ENCODE measurements at places on chromosomes 2 and 18.

DNA sequence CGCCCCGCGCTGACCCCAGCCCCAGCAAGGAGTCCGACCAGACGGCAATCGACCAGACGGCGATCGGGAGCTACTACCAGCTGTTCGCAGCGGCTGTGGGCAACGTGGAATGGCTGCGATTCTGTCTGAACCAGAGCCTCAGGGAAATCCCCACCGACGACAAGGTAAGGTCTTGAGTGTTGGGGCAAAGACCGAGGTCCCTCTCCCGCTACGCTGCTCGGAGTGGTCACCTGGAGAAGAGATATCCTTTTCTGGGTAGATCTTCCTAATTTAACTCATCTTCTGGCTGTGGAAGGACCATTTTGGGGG, 704 bp downstream of the ANKRD53 start:
- no peak for DNase-seq

DNA sequence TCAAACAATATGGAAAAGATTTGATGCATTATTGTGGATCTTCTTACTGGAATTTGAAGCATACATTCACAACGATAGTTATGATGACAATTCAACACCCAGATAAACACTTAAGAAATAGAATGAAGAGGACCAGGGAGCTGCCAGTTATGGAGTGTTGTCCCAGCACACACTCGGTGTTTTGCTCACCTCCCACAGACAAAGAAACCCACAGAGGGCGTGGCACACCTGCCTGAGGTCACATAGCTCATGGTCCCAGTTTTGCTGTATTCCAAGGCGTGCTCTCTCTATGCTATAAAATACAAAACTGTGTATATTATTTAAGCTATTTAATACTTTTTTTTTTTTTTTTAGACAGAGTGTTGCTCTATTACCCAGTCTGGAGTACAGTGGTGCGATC, 31.1 kb downstream of the EFR3B start:
- DNase-seq, result no peak

- no peak for DNase-seq
These were observed 84.2 kb downstream of the SLC4A10 start for GRCh38 chr2:161708350-161708975.

DNA sequence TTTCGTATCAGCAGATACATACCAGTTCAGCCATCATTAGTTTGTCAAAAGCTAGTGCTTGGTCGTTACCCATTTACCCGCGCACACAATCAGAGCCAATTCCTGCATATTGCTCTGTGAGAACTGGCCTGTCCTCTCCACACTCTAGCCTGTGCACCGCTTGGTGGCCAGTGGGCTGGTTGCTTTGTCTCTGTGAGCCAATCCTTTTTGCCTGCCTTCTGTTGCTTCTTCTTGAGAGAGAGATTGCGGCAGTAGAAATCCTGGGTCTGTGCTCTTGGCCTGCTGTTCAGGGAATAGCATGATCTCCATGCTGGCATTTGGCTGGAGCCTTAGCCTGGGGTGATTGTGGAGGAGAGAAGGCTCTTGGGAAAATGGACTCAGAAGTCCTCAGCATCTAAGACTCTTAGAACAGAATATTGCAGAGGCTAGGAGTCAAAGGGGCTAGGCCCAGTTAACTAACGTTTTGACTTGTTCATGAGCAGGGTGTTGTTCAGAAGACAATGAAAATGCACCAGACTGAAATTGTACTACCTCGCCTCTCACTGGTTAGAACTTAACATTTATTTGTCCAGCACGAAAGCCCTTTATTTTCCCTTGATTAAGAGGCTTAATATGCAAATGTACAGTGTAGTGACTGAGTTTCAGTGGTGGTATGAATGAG, 37.1 kb downstream of the MAP4K4 start:
- no peak for DNase-seq

- no peak for DNase-seq
These were observed 279.2 kb downstream of the ALPK2 start for GRCh38 chr18:58349650-58350049.

GRCh38 chr18:74389991-74390390, 67.1 kb downstream of the DIPK1C start:
- no peak for DNase-seq

DNA sequence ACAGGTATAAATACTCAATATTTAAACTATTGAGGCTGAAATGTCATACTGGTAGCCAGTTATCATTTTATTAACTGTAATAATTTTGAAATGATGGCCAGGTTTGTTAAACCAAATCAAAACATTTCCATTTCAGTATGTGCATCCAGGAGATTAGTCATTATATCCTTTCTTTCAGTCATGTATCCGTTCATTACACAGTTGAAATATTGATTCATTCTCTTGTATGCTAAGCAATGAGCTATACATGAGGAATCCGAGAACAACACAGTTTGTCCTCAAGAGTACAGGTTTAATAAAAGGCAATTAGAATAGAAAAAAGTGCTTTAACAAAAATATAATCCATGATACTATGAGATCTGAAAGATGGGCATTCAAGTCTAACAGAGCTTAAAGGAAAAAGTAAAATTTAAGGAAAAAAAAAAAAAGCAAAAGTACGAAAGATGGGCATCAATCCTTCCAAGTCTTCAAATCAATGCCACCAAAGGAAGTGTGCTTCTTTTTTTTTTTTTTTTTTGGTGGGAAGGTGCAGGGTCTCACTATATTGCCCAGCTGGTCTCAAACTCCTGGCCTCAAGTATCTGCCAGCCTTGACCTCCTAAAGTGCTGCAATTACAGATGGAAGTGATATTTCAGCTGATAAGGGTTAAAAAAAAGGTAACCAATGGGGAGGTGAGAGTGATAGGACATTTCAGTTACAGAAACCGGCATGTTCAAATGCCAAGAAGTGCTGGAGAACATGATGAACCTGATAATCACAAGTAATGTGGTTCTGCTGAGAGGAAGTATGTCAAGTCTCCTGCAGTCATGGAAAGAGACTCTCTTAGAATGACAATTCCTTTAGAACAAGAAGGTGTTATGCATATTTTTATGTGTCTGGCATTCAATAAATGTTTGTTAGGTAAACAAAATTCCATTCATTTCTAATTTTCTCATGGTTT, 35.8 kb downstream of the PUM2 start:
- DNase-seq, result no peak

DNA sequence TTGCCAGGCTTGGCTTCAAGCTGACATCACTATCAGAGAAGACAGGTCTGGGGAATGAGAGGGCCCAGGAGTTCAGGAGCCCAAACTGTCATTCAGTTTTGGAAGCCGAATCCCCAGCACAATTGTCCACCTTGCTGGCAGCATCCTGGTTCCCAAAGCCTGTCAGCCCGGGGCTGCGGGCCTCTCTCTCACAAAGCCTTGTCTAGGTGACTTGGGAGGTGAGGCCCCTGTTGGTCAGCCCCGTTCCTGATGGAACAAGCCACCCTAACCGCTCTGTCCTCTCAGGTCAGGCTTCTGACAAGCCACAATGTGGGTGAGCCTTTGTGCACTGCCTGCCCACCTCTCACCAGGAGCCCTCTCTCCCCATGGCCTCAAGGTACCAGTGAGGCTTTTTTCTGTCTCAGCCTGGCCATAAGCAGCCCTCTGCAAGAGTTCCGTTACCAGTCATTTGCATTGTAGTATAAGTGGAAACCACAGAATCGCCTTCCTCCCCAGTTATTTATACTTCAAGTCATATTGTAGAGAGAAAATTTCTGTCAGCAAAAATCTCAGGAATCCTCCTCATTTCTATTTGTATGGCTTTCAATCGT, 100.6 kb downstream of the MSH2 start:
- DNase-seq, result no peak

- no peak for DNase-seq
These were observed 21.6 kb upstream of the SULT1C4 start for GRCh38 chr2:108355906-108356734.

GRCh38 chr18:34729264-34729663, 19.2 kb downstream of the DTNA start:
- peak; percentile 16 for DNase-seq

GRCh38 chr18:35041815-35042387, 688 bp downstream of the MAPRE2 start:
- DNase-seq, result peak; percentile 61

DNA sequence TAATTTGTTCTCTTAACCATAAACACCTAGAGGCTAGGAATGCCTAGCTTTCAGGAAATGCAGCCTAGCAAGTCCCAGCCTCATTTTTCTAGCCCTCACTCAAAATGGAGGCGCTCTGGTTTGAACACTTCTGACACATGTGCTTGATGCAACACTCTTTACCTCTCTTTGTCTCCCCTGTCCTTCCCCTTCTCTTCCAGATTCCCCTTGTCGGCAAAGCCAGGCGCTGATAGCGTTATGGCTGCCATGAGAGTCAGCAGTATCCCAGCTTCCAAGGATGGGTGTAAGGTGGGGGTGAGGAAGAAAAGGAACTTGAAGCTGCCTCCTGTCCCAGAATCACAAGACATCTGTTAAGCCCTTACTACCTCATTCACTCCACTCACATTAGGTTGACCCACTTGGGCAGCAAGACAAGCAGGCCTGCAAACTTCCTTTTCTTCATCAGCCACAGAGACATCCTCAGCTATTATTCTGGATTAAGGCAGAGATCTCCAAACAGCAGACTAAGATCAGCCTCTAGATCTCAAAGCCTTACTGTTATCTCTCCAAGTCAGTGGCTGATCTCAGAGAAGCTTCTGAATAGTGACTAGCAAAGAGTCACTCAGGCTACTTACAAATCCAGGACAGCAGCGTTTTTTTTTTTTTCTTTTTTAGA, 1.9 kb upstream of the ST3GAL5 start:
- no peak for DNase-seq

DNA sequence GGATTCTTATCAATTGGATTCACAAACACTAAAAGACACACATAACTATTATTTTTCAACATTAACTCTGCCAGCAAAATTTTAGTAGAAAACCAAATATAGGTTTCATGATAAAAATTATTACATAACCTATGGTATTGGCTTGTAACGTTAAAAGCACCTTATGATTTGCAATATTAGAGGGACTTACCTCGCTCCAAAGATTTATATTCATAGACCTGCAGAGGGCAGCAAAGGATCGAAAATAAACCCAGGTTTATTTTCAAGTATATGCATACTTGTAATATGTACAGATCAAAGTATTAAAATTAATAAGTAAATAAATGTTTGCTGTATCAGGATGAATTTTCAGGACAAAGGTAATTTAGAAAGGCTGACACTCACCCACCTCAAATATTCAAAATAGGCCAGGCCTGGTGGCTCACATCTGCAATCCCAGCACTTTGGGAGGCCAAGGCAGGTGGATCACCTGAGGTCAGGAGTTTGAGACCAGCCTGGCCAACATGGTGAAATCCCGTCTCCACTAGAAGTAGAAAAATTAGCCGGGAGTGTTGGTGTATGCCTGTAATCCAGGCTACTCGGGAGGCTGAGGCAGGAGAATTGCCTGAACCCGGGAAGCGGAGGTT, 45.3 kb downstream of the LRPPRC start:
- DNase-seq, result peak; percentile 20

- DNase-seq, result no peak
These were observed 26.9 kb downstream of the GPR55 start for GRCh38 chr2:230898016-230898712.

GRCh38 chr2:47617028-47617427, 165.9 kb upstream of the MSH6 start:
- no peak for DNase-seq

DNA sequence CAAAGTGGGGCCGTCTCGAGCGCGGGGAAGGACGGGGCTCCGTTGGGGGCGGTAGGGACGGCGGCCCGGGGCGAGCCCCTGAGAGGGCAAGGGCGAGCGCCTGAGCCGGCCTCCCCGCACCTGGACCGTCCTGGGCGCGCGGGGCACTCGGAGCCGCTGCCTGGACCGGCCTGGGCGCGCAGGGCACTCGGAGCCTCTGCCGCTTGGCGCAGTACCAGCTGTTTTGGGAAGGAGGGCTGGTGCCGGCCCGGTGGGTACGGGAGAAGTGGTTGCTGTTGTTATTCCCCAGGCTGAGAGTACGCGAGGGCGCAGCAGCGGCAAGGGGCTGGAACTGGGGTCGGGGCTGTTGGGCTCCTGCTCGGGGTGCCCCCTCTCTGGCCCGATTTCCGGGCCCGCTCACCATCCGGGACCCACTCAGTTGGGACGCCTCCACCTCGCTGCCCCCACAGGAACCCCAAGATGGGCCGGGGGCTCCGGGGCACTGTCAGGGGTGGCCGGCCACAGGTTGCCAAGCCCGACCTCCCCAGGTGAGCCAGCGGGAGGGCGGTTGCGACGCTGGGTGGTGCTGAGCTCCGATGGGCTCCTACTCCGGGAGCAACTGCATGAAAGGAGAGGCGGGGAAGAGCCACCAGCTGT, 579 bp downstream of the ARHGEF4 start:
- DNase-seq, result no peak

GRCh38 chr18:76993573-76993972, 139.0 kb downstream of the MBP start:
- no peak for DNase-seq

DNA sequence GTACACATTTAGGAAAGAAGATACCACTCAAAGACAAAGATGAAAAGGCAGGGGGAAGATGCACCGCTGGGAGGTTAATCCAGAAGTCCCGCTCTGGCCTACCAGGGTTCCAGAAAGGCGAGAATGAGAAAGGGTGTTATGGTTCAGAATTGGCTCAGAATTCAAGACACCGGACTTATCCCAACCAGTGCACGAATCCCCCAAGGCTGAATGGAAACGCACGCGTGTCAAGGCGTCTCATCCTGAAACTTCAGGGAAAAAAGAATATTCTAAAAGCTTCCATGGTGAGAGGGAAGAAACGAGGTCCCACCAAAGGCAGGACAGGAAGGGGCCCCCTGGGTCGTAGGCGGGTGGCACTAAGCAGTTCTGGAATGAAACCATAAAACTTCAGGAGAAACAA, 71.9 kb downstream of the SLC66A2 start:
- DNase-seq, result no peak

GRCh38 chr2:129761569-129762021, 217.9 kb upstream of the RAB6C start:
- DNase-seq, result no peak

GRCh38 chr2:60840880-60841279, 40.5 kb upstream of the REL start:
- no peak for DNase-seq

DNA sequence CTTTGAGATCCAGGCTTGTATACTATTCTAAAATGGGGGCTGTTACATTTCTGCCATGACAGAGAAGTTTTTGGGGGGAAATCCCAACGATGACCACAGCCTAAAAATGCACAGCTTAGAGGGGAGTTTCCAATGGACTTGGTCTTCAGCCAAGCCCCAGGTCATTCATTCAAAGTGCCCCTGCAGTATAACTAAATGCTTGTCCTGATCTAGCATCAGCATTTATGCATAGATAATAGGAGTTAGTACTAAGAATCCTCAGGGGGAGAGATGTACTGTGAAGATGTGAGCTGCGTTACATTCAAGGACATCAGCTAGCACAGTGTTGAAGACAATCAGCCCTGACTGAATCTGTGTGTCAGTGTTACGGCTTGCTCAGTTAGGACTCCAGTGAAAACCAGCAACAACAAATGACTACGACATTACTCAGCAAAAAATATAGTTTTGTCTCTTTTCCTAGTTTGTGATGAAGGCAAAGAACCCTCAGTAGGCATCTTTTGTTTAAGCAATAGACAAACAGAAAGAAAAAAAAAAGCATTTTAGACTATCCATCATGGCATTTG, 160.9 kb downstream of the ZEB2 start:
- no peak for DNase-seq

All from SK-N-DZ (cell line).